ENCODE measurements at places on chromosomes 16 and 17.

DNA sequence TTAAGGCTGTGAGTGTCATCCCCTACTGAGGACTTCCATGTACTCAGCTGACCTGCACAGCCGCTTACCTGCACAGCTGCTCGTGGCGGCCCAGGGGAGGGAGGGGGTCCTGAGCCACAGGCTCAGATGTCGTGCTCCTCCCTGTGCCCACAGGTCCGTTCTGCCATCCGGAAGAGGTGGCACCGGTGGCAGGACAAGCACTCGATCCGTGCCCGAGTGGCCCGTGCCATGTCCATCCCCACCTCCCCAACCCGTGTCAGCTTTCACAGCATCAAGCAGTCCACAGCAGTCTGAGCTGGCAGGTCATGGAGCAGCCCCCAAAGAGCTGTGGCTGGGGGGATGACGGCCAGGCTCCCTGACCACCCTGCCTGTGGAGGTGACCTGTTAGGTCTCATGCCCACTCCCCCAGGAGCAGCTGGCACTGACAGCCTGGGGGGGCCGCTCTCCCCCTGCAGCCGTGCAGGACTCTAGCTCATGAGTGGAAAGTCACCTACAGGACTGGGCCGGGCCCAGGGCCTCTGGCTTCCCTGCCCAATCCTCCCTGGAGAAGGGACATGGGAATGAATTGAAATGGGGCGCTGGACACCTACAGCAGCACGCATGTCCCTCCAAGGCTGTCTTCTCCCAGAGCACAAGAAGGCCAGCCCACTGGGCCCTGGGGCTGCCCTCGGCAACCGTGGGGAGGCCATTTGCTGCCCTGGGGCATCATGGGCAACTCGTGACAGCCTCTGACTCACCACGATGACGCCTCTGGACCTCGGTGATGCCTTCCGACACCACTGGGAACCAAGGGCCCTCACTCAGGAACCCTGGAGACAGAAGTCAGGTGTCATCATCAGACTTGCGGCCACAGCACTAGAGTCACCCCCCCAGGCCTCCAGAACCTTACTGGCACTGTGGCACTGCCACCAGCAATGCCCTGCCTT lies 9.9 kb upstream of the SPPL2C start:
- DNase-seq, result peak; percentile 59

GRCh38 chr16:79519448-79519847 lies 81.1 kb downstream of the MAF start:
- DNase-seq, result no peak

DNA sequence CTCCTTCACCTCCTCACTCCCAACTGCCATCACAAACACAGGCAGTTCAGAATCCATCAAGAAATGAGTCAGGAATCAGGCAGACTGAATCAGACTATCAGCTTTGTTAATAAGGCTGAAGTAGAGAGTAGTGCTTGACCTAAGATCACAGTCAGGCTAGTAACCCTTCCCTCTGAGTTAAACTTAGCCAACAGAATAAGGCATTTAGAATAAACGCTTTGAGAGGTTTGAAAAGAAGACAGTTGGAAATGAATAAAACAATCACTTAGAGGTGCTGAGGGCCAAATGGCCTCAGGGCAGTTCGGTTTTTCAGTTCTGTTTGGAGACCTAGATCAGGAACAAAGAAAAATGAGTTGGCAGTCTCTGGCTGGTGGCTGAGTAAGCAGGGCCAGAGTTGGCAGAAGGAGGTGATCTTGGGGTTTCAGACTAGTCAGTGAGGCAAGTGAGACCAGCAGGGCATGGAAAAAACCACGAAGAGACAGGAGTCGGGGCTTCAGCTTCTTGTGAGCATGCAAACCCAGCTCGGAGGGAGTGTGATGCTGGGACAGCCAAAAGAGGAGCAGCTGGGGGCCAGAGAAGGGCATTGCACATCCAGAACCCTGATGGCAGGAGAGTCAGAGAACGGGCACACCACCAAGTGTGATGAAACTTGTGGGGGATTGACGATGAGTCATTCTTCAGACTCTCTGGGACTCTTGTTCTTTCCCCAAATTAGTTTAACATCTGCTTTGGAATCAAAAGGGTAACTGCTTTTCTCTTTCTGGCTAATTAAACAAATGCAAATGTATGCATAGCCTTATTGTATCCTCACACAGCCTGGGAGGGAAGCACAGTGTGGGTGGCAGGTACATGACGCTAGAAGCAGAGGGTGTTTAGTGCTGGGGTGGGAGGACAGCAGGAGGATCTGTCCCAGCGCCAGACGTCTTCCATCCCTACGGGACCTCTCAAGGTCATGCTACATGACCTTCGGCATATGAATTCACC lies 54.8 kb downstream of the SPECC1 start:
- DNase-seq, result peak; percentile 87

DNA sequence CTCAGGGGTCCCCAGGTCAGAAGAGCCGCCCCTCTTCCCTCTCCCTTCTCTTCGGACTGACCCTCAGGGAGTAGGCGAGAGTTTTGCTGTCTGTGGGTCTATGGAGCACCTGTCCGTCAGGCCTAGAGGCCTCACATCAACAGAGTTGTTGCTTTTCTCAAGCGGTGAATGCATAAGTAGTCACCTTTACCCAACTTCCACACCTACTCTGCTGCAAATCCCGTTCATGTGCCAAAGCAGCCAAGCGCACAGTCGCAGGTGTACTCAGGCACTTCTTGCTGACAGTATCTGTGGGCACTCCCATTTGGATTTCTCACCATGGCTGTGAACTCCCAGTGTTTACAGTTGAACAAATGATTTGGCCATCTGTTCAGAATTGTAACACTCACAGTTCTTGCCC lies 4.0 kb upstream of the FA2H start:
- DNase-seq, result no peak

DNA sequence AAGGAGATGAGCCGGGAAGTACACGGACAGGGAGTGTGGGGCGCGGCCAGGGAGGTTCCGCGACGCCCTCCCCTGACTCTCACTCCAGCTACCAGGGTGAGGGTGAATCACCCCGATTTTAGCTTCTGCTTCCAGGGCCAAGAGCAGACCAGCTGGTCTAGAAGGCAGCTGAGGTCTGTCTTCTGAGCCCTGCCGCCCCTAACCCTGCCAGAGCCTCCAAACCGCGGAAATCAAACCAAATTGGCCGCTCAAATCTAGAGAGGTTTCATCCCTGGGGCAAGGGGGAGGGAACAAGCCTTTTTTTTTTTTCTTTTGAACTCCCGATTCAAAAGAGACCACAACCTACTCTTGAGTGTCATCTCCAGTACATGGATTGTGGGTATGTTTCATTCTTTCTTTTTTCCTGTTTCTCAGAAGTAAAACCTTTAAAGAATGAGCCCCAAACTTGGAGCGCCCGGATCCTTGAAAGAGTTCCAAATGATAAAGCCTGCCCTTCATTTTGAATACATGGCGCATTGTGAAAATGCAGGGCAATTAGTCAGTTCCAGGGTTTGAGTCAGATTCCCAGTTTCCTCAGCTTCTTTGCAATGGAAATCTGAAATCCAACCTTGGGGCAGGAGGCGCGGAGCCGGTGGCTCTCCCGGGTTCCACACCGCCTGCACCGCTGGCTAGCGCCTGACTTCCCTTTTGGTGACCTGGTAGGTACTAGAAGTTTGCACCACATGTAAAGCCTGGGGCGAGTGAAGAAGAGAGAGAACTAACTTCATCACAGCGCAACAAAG lies 16.5 kb upstream of the ZFHX3 start:
- DNase-seq, result peak; percentile 74

GRCh38 chr16:69644790-69645189 lies 79.0 kb downstream of the NFAT5 start:
- DNase-seq, result no peak

GRCh38 chr16:53081032-53081424 lies 26.2 kb downstream of the CHD9 start:
- DNase-seq, result no peak

DNA sequence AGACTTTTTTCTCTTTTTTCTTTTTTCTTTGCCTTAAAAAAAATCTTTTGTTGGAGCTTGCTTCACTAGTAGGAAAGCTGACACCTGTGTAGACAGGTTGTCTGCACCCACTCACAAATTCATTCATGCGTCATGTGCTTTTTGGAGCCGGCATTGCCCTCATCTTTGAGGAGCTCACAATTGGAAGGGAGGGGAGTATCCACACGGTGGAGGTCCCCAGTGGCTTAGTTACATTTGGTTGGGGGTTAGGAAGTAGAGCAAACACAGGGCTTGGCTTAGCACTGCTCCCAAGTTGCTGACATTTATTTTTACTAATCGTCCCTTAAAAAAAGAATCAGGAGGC lies 18.7 kb upstream of the MEIOB start:
- DNase-seq, result no peak

- no peak for DNase-seq
Measured at GRCh38 chr17:53033297-53033696, 789.4 kb upstream of the KIF2B start.

DNA sequence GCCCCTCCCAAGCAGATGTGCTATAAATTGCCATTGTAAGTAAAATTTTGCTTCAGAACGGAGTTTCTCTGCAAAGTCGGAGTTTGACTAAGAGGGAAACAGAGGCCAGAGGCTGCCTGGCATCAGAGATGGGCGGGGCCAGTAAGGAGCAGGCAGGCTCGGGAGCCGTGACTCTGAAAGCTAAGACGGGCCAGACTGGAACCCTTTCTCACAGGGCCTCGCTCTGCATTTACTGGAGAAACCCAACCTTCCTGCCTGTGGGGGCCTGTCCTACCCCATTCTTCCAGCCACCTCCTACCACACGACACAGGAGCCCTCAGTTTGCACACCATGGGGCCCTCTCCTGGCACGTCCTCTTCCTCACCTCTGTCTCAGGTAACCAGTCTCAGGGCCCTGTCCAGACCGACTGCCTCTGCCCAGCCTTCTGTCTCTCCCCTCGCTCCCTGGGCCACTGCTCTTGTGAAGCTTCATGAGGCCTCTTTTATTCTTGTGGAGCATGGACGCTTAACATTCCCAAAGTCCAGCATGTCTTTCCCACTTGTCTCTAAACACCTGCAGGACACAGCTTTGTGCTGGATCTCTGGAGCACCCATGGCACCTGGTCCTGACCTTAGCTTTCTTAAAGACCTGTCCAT lies 48.4 kb upstream of the ACSF3 start:
- DNase-seq, result no peak

GRCh38 chr17:15247891-15248529 lies 17.1 kb downstream of the PMP22 start:
- DNase-seq, result no peak

DNA sequence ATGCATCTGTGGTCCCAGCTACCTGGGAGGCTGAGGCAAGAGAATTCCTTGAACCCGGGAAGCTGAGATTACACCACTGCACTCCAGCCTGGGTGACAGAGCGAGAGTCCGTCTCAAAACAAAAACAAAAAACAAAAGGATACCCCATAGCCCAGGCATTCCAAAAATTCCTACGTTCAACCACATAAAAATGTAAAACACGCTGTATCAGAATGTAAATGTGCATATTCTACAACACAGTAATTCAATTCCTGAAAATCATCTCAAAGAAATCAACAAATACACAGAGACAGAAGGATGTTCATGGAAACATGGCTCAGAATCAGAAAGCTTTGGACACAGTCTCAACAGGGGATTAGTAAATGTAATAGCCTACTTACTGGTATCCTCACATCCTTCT lies 33.0 kb downstream of the COG7 start:
- DNase-seq, result no peak

DNA sequence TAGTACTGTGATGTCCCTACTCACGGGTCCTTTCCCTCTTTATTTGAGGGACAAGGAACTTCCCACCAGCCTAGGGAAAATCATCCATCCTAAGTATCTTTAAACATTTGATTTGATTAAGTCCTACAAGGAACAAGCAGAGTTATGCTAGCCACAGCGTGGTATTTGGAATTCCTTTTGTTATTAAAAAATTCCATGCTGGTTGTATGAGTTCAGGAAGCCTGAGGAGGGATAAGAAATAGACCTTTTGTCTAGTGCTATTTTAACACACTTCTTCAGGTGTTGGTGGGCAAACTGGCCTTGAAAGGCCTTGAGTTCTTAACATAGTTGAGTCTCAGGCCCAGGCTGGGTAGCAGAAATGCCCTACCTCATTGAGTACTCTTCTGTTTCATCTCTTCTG lies 105.4 kb upstream of the TBX2 start:
- no peak for DNase-seq

GRCh38 chr16:72666267-72666666 lies 381.7 kb downstream of the ZFHX3 start:
- DNase-seq, result no peak

DNA sequence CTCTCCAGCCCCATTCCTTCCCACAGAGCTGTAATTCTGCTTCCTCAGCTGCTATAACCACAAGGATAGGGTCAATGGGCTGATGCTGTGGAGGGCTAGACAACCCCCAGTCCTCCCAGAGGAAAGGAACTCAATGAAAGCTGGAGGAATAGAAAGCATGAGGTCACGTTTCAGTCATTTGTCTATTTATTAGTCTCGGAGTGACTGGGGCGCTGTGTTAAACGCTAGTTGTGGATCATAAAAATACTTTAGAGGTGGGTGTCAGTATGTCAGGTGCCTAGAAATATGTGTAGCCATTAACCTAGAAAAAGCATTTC lies 787 bp upstream of the CCL3L1 start:
- no peak for DNase-seq

- peak; percentile 73 for DNase-seq
Measured at GRCh38 chr17:7982173-7982572, 20.2 kb upstream of the GUCY2D start.

GRCh38 chr17:38920374-38921291 lies 4.8 kb upstream of the LASP1NB start:
- DNase-seq, result no peak

DNA sequence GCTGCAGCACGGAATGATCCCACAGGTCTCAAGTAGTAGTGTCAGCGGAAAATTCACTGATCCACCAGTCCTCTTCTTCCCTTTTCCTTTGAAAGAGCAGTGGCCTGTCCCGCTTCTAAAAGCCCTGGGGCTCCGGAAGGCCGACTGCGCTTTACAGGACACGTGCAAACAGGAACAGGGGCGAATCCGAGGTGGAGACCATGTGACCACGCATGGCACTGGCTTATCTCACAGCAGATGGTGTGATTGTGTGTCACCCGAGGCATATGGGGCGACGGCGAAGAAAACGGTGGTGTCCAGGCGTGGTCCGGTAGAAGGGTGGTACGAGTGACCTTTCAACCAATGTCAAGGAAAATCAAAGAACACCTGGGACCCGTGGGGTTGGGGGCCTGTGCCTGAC lies 12.0 kb upstream of the KCNJ18 start:
- DNase-seq, result no peak

GRCh38 chr17:17127730-17128291 lies 78.3 kb downstream of the PLD6 start:
- no peak for DNase-seq

- no peak for DNase-seq
Measured at GRCh38 chr17:79154951-79155585, 80.4 kb downstream of the ENGASE start.

GRCh38 chr17:80000981-80001775 lies 34.5 kb downstream of the TBC1D16 start:
- DNase-seq, result no peak

Data from Daoy (cell line).